ENCODE measurements at places on chromosomes 5 and 9. TPM values are rescaled to one million over a fixed set of nuclear protein-coding genes. Genes with fewer than 3 reads are reported as not detected.

The ARSI gene
- total RNA-seq, result 19.1 TPM

The SPATA31C1 gene
- total RNA-seq, result 0.29 TPM

The F12 gene
- total RNA-seq, result 2.1 TPM

GRCh38 chr9:132381966-132382541, 24.6 kb downstream of the TTF1 start:
- DNase-seq, result no peak

DNA sequence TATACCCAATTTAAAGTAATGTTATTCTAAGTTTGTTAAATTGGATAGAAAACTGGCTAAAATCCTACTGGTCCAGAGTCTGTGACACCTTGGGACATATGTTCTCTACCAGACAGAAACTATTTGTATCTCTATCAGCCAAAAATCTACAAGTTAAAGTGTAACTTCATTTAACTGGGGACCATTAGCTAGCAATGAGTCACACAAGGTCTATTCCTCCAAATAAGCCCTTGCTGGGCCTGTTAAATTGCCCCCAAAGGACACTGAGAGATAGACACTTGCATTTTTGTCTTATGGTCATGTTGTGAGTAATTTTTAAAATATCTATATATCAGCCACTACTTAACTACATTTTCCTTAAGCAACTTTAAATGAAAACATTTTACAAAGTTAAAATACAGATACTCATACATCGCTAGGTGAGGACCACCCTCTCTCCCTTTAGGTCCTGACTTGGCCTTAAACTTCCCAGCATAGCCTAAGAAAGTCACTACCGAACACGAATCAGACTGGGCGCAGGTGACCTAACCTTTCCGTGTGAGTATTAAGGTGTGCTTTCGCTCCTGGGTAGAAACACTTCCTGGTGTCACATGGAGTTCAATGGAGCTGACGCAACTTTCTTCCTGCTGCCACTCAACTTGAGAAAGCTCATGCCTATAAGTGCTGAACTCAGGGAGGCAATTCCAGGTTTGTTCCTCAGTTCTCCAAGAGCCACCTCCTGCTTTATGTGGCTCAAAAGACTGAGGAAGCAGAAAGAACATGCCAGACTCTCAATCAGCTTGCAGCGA, 249.1 kb downstream of the DIRAS2 start:
- no peak for DNase-seq

- no peak for DNase-seq
Observed at GRCh38 chr5:120538149-120538548, 74.0 kb downstream of the PRR16 start.

- DNase-seq, result no peak
Observed at GRCh38 chr9:88056876-88057275, 81.4 kb downstream of the SPATA31C2 start.

GRCh38 chr9:30932226-30932625, 1452.2 kb upstream of the ACO1 start:
- no peak for DNase-seq

DNA sequence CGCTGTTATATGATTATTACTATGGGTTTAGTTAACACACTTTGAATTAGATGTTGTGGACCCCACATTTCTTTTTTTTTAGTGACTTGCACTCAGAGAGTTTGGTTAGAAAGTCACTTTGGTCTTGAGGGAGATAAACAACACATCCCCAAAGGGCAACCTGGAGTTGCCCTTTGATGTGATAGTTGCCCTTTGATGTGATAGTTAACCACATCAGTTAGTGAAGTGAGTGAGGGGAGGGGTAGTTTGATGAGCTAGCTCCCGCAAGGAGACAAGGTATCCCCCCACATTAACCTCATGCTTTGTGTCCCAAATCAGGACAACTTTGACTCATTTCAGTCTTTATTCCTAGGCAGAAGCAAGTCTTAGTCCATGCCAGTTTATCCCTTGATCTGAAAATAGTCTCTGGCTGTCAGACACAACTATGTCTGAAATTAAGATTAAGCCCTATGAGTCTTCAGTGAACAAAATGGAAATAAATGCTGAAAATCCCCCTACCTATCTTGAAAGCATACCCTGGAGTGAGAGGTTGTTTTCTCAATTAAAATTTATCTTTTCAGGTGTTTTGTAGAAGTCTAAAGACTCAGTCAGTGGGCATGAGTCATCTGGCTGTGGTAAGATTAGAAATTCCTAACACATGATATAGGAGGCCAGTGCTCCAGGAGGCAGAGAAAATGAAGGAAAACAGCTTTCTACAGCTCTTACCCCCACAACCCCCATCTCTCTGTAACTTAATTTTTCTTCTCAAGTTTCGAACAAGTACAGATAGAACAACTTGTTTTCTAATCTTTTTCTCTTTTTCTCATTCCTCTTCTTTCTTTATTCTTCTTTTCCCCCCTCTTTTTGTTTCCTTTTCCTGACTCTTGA, 208.9 kb upstream of the DMRTA1 start:
- no peak for DNase-seq

GRCh38 chr5:133457439-133458355, 154.6 kb downstream of the FSTL4 start:
- no peak for DNase-seq

Data from mesothelial cell of epicardium (in vitro differentiated cells).